ENCODE measurements at places on chromosomes 16 and 17.

- no peak for DNase-seq
These were observed 77.0 kb downstream of the WWOX start for GRCh38 chr16:78176435-78176834.

GRCh38 chr17:17647524-17648178 is 33.6 kb upstream of the RAI1 start:
- no peak for DNase-seq

GRCh38 chr16:64094181-64094965 is 1027.5 kb downstream of the CDH11 start:
- DNase-seq, result no peak

GRCh38 chr16:85698935-85699558 is 10.3 kb upstream of the GINS2 start:
- no peak for DNase-seq

GRCh38 chr16:57994778-57995177 is 5.7 kb downstream of the ZNF319 start:
- peak; percentile 24 for DNase-seq

- no peak for DNase-seq
These were observed 45.9 kb upstream of the CLEC19A start for GRCh38 chr16:19239511-19240155.

DNA sequence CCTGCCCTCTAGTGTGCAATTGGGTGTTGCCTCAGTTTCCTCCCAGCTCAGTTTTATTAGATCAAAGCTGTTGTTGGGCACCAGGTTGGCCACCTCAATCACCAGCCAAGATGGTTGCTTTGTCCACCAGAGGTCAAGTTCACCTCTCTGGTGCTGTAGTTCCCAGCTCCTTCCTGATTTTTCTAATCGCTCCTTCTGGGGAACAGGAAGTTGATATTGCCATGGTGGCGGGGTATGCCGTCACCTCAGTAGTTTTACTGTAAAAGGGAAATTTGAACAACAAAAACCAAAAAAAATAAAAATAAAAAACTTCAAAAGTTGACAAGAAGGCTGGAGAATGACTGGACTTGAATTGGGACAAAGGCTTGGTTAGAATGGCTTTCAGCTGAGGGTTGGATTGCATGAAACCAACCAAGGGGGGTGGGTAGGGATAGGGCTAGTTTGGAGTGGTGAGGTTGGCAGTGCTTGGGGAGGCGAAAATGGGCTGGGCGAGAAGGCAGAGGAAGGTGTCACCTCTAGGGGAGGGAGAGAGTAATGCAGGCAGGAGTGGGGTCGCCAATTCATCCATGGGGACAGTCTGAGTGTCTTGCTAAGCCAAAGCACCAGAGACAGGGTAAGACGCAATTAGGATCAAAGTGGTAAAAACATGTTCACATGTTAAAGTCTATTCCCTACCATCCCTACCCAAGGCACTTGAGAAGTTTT is 6.2 kb downstream of the EFNB3 start:
- DNase-seq, result no peak

GRCh38 chr16:30369938-30370455 is 297 bp downstream of the TBC1D10B start:
- DNase-seq, result no peak

DNA sequence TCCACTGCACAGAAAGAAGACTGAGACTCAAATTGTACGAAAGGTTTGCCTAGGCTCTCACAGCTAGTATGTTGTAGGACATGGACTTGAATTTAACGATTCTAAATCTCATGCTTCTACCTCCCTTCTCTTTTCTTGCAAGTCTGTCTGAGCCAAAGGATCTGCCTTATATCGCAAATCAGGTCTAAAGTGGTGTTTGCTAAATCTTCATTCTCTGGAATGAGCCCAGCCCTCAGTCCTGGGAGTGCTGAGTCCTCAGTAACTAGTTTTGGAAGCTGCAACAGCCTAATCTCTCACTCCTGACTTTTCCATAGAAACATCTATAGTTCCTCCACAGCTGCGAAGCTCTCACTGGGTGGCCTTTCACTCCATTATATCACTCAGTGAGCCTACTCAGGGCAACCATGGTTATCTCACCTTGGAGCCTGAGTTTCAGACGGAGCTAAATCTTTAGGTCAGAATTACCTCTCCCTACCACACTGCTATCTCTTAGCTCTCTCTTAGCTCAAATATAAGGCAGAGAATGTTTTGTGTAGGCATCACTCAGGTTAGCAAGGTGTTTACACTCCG is 575.5 kb upstream of the C16orf82 start:
- no peak for DNase-seq

- no peak for DNase-seq
These were observed 22.7 kb downstream of the MYO15B start for GRCh38 chr17:75610103-75610984.

DNA sequence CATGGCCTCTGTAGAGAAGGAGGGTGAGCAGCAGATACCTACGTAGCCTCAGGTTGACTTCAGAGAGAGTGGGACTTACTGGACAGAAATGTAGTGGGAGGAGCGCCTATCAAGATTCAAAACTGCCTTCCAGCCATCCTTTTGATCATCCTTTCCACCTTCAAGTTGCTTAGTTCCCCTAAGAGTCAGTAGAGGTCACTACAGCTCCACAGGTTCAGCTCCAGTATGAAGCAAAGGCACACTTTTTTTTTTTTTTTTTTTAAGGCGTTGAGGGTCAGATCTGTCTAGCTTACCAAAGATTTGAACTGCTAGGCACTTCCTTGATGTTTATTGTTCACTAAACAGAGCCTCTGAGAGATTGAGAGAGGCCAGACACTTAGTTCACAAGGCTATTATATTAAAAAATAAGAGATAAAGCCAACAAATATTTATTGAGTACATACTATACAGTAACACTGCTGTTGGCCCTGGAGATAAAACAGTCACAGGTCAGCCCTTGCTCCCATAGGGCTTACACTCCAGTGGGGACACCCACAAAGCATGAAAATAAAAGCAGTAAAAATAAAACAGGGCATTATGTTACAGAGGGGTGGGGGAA is 3.1 kb downstream of the RNF227 start:
- DNase-seq, result no peak

DNA sequence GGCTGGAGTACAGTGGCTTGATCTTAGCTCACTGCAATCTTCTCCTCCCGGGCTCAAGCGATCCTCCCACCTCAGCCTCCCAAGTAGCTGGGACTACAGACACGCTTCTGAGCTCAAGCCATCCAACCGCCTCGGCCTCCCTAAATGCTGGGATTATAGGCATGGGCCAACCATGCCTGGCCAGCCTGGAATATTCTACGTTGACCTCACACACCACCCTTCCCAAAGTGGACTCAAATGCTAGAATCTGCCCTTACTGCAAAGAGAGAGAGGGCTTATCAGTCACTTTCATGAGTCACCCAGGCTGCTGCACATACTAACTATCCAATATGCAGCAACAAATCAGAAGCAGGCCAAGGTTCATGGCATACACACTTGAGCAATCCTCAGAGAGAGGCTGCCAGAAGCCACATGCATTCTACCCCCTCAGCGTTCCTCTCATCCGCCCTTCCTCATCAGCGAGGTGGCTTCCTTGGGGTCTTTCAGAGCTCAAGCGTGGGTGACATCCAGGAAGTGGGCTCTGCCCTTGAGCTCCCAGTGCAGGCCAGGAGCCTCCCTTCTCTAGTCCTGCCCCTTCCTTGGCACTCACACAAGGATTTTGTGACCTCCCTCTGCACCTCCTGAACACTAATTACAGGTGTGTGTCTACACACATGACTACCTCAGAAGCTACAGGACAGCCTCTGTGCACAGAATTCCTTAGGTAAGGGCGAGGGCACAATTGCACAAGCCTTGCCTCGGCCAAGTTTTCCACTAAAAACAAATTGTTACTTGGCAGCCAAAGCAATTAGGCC is 24.8 kb upstream of the SIAH1 start:
- no peak for DNase-seq

DNA sequence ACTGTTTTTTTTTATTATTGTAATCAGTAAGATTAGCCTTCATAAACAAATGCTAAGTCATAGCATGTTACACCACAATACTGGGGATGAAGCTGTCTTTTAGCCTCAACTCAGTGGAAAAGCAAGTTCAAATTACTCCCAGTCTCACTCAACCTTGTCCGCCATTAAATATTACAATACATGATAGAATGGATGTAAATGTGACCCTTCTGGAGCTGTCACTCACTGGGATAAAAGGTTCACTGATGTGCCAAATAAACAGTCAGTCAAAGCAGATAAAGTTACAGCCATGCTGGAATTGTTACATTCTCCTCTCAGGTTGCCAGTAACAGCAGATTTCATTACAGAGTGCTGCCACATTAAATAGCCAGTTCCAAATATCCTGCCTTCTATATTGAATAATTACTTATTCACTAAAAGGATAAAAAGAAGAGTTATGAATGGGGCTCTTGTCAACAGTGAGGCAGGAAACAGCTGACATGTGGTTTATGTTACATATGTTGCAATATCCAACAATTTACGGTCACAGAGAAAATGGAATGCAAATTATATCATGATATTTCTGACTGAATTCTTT is 53.4 kb downstream of the BRIP1 start:
- no peak for DNase-seq

DNA sequence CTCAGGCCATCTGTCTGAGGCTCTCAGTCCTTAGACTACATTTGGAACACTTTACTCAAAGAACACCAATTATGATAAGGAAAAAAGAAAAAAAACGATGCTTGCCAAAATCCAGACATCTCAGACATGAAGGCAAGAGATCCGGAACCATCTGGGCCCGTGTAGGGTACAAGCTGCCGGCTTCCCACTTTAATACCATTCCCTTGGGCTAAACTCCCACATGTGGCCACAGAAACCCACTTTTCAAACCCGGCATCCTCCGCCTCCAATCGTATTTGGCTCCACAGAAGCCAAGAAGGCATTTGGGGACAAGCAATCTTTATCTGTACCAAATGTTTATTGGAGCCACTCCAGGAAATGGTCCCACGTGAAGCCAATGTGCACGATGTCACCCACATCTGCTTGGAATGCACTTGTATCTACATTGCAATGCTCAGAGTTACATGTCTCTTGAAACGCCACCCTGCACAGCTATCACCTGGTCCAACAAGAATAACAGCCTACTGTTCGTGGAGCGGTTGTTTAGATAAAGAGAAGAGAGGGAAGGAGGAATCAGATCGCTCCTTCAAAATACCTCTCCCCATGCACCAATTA is 33.5 kb downstream of the XYLT1 start:
- no peak for DNase-seq

GRCh38 chr17:57679356-57679755 is 65.7 kb downstream of the CCDC182 start:
- DNase-seq, result no peak

DNA sequence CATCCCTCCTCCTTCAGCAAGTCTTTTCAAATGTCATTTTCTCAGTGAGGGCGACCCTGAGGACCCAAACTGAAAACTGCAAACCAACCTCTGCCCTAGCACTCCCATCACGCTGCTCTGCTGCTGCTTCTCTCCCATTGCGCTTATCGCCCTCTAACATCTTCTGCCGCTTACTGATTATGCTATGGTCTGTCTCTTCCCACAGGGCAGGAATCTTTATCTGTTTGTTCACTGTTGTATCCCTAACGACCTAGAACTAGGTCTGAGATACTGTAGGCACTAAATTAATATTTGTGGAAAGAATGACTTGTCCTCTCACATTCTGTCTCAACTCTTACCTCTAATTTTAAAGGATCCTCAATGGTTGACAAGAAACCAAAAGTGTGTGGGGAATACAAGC is 12.5 kb downstream of the ZSCAN32 start:
- DNase-seq, result no peak

- peak; percentile 30 for DNase-seq
These were observed 2.3 kb upstream of the BORCS6 start for GRCh38 chr17:8192070-8192815.

- no peak for DNase-seq
These were observed 51.2 kb downstream of the LITAF start for GRCh38 chr16:11535494-11535893.

GRCh38 chr17:4850246-4850645 is 17.1 kb downstream of the MINK1 start:
- DNase-seq, result no peak

DNA sequence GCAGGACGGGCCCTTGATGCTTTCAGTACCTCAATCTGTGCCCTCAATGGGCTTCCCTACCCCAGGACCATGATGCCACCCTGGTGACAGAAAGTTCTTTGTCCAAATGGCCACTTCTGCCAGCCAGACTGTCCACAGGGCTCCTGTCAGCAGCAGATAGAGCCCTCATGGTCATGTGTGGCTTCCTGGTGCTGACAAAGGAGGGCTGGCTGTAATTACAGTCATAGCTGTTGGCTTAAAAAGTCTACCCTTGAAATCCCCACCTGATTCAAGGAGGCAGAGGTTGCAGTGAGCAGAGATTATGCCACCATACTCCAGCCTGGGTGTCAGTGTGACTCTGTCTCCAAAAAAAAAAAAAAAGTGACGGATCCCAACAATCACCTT is 3.3 kb downstream of the TRPV2 start:
- DNase-seq, result no peak

DNA sequence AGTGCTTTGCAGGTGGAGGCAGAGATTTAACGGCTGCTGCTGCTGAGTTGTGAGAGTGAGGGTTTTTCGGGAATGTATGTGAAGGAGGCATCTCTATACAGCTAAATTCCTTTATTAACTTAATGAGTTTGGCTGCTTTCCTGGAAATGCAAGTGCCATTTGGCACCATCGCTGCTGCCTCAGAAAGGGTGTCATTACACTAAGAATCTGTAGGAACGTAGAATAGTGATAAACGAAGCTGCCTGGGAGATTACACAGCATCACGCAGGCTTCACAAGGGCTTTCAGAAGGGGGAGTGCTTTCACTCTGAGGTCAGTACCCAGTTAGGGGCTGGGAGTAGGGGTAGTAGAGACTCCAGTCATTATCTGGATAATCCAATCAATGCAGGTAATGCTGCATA is 14.1 kb upstream of the NLRP1 start:
- DNase-seq, result no peak

DNA sequence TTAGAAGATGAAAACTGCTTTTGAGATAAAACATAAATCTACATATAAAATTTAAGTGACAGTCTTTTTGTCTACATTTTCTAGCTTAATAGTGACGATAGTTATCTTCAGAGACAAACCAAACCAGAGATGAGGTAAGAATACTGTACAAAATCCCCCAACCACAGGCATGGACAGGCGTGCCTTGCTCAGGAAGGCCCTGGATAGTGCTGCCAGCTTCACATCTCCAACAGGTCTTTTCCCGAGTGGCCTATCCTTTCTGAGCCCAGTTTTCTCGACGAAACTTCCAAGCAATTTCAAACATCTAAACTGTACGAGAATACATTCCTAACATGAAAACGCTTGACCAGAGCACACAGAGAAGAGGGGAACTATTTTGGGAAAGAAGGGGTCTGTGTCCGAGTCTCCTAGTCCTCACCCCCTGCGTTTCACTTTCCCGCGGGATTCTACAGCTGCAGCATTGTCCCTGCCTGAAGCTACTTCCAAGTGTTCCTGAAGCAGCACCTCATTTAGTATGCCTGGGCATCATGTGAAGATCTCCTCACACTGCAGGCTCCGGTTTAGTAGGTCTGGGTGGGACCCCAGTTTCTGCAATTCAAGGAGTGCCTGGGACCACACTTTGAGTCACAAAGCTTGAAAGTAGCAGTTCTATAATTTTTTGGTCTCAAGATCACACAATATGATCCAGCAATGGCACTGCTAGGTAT is 37.8 kb downstream of the GNA13 start:
- no peak for DNase-seq

- DNase-seq, result no peak
These were observed 16.9 kb downstream of the POLR3K start for GRCh38 chr16:36336-36984.

- no peak for DNase-seq
These were observed 3.9 kb downstream of the MIF4GD start for GRCh38 chr17:75267153-75267410.

Data from stimulated activated CD4-positive, alpha-beta T cell treated with anti-CD3 and anti-CD28 coated beads, Interleukin-4, amount 100 ng/mL, for 1 hour (primary cell).